ENCODE measurements at places on chromosomes 4 and X. TPM values are rescaled to one million over a fixed set of nuclear protein-coding genes. Genes with fewer than 3 reads are reported as not detected.

Gene RTL5
- 9.7 TPM for total RNA-seq

DNA sequence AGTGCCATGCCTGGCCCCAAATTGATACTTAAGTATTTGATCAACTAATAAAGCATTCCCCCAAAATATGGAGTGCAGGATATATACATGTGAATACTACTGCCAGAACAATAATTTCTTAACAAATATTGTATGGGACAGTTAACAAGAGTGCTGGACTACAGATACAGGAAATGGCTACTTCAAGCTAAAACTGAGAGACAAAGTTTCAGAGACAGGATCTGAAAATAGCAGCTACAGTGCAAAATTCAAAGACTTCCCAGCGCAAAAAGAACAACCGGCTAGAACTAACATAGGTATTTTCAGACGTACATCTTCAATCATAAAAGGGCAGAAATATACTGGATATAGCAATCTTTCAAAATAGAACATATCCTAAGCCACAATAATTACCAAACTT is 6.3 kb downstream of the ATRX start:
- no peak overlapping the region for H3K4me3 ChIP-seq
- DNase-seq: no peak
- H3K27me3 ChIP-seq: no peaks in the 10 kb centered on the region
- no peaks in the 10 kb centered on the region for H3K36me3 ChIP-seq
- H3K27ac ChIP-seq: no peak overlapping the region

DNA sequence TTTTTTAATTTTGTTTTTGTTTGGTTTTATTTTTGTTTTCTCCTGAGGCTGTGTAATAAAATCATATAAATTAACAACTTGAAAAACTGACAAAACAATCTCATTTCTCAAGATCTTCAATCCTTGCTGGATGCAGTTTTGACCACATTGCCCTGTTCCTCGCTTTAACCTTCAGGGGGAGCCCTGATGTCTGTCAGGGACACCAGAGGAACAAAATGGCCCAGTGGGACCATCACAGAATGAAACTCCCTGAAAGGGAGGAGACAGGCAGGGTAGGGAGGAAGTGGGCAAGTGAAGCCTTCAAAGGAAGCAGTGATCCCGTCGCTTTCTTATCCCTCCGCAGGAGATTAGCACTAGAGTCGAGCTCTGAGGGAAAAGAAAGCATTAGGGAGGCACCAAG is 274.9 kb upstream of the LDB2 start:
- no peak overlapping the region for H3K4me3 ChIP-seq
- no peak for DNase-seq
- H3K4me1 ChIP-seq: no peaks in the 10 kb centered on the region
- no peak overlapping the region for H3K27ac ChIP-seq

DNA sequence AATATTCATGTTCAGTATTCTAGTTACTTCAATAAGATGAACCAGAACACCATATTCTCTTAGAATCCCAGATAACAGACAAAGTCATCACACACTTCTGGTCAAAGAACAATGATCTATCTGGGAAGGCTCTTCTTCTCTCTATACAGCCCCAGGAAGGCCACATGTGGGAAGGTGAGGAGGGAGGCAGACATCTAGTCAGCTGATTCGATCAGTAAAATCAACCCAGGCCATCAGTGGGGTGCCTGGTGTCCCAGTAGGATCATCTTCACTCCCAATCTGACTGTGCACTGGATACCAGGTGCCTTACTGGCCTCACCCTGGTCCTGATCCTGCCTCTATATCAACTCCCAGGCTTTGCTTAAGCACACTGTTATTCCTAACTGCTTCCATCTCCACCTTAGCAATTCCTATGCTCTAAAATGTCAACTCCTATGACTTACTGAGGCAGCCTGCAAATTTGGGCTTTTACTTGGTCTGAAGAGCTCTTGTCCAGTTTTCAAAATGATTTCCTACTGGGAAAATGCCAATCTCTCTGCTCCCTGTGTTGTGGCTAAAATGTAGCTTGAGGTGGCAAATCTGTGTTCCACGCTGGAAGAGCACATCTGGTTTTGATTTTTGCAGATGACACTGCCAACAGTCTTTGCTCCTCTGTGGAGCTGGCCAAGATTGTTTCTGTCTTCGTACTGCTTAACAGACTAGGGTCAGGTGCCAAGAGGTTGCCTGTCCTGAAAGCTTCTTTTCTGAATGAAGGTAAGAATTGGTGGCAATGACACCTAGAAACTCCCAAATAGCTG is 128.7 kb downstream of the MGST2 start:
- DNase-seq: peak; percentile 45
- no peaks in the 10 kb centered on the region for H3K36me3 ChIP-seq
- H3K4me3 ChIP-seq: no peak overlapping the region
- H3K27me3 ChIP-seq: no peaks in the 10 kb centered on the region

GRCh38 chr4:147815741-147816140 is 83.9 kb downstream of the ARHGAP10 start:
- H3K27me3 ChIP-seq: no peaks in the 10 kb centered on the region
- DNase-seq: no peak
- peaks cover 4% of the 10 kb centered on the region for H3K4me1 ChIP-seq
- H3K36me3 ChIP-seq: no peaks in the 10 kb centered on the region
- peak overlapping the region; percentile 76 for H3K27ac ChIP-seq
- H3K4me3 ChIP-seq: no peak overlapping the region

GRCh38 chrX:107823456-107823855 is 2.2 kb upstream of the MID2 start:
- H3K36me3 ChIP-seq: no peaks in the 10 kb centered on the region
- H3K4me1 ChIP-seq: no peaks in the 10 kb centered on the region
- no peak overlapping the region for H3K4me3 ChIP-seq
- DNase-seq: no peak
- no peaks in the 10 kb centered on the region for H3K27me3 ChIP-seq
- no peak overlapping the region for H3K27ac ChIP-seq

Gene KIF4A
- 11.1 TPM for total RNA-seq

GRCh38 chr4:105092768-105093167 is 53.9 kb upstream of the TET2 start:
- no peak for DNase-seq
- peak overlapping the region; percentile 10 for H3K27ac ChIP-seq
- no peaks in the 10 kb centered on the region for H3K36me3 ChIP-seq
- H3K4me3 ChIP-seq: no peak overlapping the region

GRCh38 chr4:183286590-183287308 is 33.3 kb downstream of the CLDN22 start:
- DNase-seq: no peak
- no peak overlapping the region for H3K4me3 ChIP-seq
- no peaks in the 10 kb centered on the region for H3K36me3 ChIP-seq
- H3K27ac ChIP-seq: no peak overlapping the region

Gene QRFPR
- not detected for total RNA-seq

Gene CT55
- total RNA-seq: not detected

GRCh38 chr4:100762738-100763137 is 244.9 kb upstream of the EMCN start:
- H3K4me1 ChIP-seq: no peaks in the 10 kb centered on the region
- H3K27me3 ChIP-seq: no peaks in the 10 kb centered on the region
- H3K4me3 ChIP-seq: no peak overlapping the region
- DNase-seq: no peak
- H3K27ac ChIP-seq: no peak overlapping the region

DNA sequence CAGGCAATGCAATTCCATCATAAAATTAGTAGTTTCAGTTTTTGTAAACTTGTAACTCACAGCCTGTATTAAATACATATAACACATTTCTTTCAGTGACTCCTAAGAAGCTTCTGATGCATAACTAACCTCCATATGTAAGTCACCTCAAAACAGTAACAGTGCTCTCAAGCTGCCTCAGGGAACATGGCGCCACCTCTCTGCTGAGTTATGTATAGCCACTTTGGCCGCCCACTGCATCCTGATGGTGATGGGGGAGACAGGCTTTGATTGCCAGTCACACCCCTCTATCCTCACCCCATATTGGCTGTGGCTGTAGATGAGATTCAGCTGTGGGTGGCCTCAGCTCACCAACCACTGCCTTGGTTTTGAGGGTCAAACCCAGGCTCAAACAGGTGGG is 54.3 kb downstream of the LRBA start:
- H3K4me3 ChIP-seq: no peak overlapping the region
- H3K27ac ChIP-seq: no peak overlapping the region
- no peak for DNase-seq
- H3K4me1 ChIP-seq: no peaks in the 10 kb centered on the region
- H3K36me3 ChIP-seq: no peaks in the 10 kb centered on the region

GRCh38 chr4:160772668-160773067 is 1391.1 kb downstream of the FSTL5 start:
- no peak for DNase-seq
- no peak overlapping the region for H3K4me3 ChIP-seq
- no peak overlapping the region for H3K27ac ChIP-seq
- H3K36me3 ChIP-seq: no peaks in the 10 kb centered on the region

GRCh38 chr4:164874789-164875188 is 2.2 kb upstream of the APELA start:
- no peaks in the 10 kb centered on the region for H3K4me1 ChIP-seq
- H3K27ac ChIP-seq: no peak overlapping the region
- no peak for DNase-seq
- no peaks in the 10 kb centered on the region for H3K27me3 ChIP-seq
- H3K4me3 ChIP-seq: no peak overlapping the region
- H3K36me3 ChIP-seq: no peaks in the 10 kb centered on the region

Gene LRRC66
- 0.90 TPM for total RNA-seq

- H3K36me3 ChIP-seq: no peaks in the 10 kb centered on the region
- H3K27me3 ChIP-seq: peaks cover 8% of the 10 kb centered on the region
- no peak overlapping the region for H3K4me3 ChIP-seq
- no peak overlapping the region for H3K27ac ChIP-seq
- no peaks in the 10 kb centered on the region for H3K4me1 ChIP-seq
Measured at GRCh38 chr4:60216752-60217151, 983.4 kb upstream of the ADGRL3 start.

Gene RIBC1
- total RNA-seq: 2.5 TPM

Gene DDIT4L
- total RNA-seq: 1.4 TPM

Gene AVPR2
- not detected for total RNA-seq

GRCh38 chrX:72203421-72203820 is 21.9 kb downstream of the PIN4 start:
- no peaks in the 10 kb centered on the region for H3K27me3 ChIP-seq
- no peak overlapping the region for H3K4me3 ChIP-seq
- no peaks in the 10 kb centered on the region for H3K4me1 ChIP-seq
- H3K36me3 ChIP-seq: no peaks in the 10 kb centered on the region
- DNase-seq: no peak

GRCh38 chr4:84678976-84679744 is 96.2 kb downstream of the CDS1 start:
- H3K27ac ChIP-seq: no peak overlapping the region
- no peaks in the 10 kb centered on the region for H3K27me3 ChIP-seq
- no peaks in the 10 kb centered on the region for H3K36me3 ChIP-seq
- DNase-seq: no peak
- no peak overlapping the region for H3K4me3 ChIP-seq
- H3K4me1 ChIP-seq: no peaks in the 10 kb centered on the region

GRCh38 chr4:86450861-86451260 is 91.0 kb upstream of the MAPK10 start:
- H3K36me3 ChIP-seq: no peaks in the 10 kb centered on the region
- no peaks in the 10 kb centered on the region for H3K4me1 ChIP-seq
- peak overlapping the region; percentile 91 for H3K27ac ChIP-seq

Gene GSX2
- total RNA-seq: not detected

DNA sequence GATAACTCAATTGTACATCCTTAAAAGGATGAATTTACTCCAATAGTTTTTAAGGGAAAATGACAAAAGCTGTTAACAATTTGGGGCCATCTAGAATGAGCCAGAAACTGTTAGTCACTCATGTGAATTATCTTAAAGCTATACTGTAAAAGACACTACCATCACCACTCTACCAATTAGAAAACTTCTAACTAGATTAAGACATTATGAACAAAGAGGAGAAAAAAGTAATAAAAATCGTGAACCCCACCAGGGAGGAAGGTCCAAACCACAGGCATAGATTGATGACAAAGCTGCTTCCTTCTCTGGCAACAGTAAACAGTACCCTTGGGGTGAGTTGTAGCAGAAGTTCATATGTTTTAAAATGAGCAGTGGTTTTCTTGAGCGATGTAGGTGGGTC is 106.1 kb downstream of the PDGFC start:
- H3K4me3 ChIP-seq: no peak overlapping the region
- H3K36me3 ChIP-seq: no peaks in the 10 kb centered on the region
- no peaks in the 10 kb centered on the region for H3K4me1 ChIP-seq
- DNase-seq: no peak
- H3K27me3 ChIP-seq: no peaks in the 10 kb centered on the region

Gene CT83
- not detected for total RNA-seq

DNA sequence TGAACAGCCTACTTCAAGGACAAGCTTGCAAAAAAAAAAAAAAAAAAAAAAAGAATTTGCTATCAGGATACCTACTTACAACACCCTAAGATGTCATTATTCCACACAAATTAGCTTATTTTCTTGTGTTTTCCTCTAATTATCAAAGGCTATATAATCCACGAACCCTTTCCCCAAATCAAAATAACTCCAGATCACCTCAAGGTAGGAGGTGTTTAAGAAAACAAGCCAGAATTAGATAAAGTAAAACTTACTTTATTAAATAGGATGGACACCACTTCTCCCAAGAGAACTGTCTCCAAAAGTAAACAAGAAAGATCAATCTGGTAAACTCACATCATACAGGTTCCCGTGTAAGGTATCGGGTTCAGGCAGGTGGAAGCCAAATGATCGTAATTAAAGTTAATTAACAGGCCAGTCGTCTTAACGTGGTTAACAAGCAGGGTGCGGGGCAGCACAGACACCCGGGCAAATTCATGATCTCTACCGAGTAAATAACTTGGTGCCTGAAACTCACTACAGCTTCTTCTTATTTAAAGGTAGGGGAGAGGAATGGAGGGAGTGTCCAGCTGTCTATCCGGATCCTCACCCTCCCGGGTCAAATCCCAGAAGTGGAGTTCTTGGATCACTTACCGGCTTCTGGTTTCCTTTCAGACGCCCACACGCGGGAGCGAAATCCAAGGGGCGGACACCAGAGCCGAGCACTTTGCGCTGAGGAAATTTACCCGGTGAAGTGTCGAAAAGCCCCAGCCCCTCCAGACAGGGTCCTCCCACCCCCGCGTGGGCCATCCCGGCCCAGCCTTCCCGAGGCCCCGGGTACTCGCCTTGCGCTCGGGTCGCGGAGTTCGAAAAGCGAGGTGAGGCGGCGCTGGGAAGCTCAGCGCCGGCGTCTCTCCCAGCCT is 708 bp downstream of the ARAP2 start:
- peak; percentile 46 for DNase-seq
- H3K4me1 ChIP-seq: no peaks in the 10 kb centered on the region
- H3K27ac ChIP-seq: peak overlapping the region; percentile 87
- H3K4me3 ChIP-seq: peak overlapping the region; percentile 74
- no peaks in the 10 kb centered on the region for H3K27me3 ChIP-seq
- no peaks in the 10 kb centered on the region for H3K36me3 ChIP-seq

Gene UGT2B7
- 22.2 TPM for total RNA-seq

DNA sequence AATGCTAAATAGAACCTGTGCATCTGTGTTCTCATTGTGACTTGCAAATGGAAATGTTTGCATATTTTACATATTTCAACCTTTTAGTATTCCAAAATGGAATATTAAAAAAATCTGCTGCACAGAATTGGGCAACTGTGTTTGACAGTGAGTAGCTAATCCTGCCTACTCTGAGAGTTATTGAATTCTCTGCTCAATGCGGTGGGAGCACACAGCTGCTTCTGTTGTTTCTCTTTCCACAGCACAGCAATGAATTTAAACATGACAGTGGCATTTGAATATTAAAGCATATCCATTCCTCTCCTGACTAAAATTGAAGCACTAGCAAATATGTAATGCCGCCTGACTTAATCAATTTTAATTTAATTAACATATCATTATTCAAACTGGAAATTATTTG is 366.6 kb downstream of the GASK1B start:
- no peaks in the 10 kb centered on the region for H3K27me3 ChIP-seq
- H3K4me1 ChIP-seq: peaks cover 6% of the 10 kb centered on the region
- DNase-seq: no peak

Gene ADH1A
- total RNA-seq: not detected

Measured in uterus (tissue), 4 donors.